NCI-H748 treated with DMSO at 0.1 percent for 48 hours (cell line): ENCODE measurements at places on chromosomes 4 and X.

DNA sequence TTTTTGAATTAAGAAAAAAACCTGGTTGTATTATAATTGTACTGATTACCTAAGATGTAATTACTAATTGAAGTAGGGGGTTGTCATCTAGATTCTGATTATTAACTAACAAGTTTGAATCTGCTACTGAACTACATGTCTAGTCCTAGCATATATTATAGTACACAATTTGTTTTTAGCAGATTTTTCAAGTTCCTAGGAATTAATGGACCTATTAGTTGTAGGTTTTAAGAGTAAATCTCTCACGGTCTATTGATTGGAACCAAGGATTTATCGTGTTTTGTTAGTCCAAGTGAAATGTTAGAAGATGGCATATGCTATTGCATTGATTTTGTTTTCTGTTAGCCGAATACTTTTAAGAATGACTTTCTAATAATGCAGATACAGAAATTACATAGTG, 20.8 kb downstream of the PTPN13 start:
- DNase-seq, result no peak

GRCh38 chr4:67616478-67616877, 58.0 kb downstream of the STAP1 start:
- DNase-seq, result no peak

DNA sequence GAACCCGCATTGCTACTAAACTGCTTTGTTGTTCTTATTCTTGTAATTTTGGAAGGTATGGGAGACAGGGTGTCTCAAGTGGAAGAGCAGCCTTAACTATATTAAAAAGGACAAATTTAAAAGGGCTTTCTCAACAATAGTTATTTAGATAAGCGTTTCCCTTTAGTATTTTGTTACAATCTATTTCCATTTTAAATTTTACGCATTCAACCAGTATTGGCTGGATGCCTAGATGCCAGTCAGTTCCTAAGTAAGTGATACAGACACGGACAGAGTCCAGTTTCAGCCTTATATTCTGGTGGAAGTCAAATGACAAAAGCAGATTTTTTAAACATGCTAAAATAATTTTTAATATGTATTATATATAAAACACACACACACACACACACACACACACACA, 28.3 kb downstream of the FAT1 start:
- no peak for DNase-seq

DNA sequence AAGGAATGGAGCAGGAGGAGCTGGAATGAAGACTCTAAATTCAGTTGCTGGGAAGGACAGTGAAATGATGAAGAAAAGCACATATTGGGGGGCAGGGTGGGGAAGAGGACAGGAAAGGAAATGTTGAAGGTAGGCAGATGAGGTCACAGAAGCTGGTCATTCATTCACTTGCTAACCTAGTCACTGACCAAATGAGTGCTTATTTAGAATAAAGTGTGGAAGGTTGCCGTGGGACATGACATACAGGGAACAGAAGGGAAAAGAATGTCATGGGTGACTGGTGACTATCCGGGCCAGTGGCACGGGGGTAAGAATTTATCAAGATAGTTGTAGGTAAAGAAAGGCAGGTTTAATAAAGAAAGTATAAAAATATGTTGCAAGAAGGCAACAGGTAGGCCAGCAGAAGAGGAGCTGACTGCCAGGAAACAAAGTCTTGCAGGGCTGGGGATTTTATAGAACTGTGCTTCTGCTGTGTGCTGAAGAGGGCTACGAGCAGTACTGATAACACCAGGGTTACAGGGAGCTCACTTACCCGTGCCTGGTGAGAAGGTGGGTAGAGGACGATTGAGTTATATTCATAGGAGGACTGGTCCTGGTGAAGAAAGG, 31.9 kb upstream of the TLR3 start:
- DNase-seq, result no peak

- DNase-seq, result no peak
Measured at GRCh38 chr4:128299848-128300247, 12.2 kb upstream of the PGRMC2 start.

- DNase-seq, result no peak
Measured at GRCh38 chr4:115292320-115293092, 179.1 kb upstream of the NDST4 start.

GRCh38 chr4:99817309-99817890, 773 bp downstream of the DAPP1 start:
- no peak for DNase-seq

DNA sequence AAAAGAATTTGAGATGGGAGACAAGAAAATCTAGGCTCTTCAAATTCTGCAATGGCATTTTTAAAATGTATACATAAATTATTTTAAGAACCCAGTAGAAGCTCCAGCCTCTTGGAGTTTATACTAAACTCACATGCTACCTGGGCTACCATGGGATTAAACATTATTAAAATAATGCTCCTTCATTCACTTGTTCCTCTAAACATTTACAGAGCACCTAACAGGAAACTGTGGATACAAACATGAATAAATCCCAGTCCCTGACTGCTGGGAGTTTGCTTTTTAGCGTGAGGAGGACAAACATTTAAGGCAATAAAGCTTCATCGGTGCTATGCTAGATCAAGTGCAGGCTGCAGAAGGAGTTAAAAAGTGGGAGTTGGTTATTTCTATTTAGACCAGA, 5.4 kb upstream of the SPP1 start:
- DNase-seq, result no peak

DNA sequence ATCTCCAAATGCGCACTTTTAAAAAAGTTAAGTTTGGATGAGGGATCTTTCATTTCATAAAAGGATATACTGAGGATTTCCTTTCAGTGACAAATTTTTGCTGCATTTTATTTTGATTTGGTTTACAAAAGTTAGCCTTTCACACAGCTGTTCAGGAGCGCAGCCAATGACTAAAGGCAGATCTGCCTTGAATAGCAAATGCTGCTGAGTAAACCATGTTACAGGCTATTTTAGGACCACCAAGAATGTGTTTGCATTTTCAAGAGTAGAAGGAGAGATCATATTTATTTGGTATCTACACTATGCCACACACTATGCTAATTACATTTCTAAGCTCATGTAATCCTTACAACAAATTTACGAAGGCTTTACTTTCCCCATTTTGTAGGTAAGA, 92.1 kb downstream of the MAMLD1 start:
- no peak for DNase-seq

- DNase-seq, result no peak
Measured at GRCh38 chrX:6225288-6225910, 3.3 kb downstream of the NLGN4X start.

GRCh38 chrX:13778916-13779315, 38.0 kb downstream of the GPM6B start:
- DNase-seq, result no peak

DNA sequence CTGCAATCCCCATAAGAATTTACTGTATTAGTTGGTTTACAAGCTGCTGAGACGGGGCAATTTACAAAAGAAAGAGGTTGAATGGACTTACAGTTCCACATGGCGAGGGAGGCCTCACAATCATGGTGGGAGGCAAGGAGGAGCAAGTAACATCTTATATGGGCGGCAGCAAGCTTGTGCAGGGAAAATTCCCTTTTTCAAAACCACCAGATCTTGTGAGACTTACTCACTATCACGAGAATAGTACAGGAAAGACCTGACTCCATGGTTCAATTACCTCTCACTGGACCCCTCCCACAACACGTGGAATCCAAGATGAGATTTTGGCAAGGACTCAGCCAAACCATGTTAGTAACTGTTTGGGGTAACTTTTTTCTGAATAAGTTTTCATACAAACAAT, 1.8 kb upstream of the SPATA18 start:
- no peak for DNase-seq

DNA sequence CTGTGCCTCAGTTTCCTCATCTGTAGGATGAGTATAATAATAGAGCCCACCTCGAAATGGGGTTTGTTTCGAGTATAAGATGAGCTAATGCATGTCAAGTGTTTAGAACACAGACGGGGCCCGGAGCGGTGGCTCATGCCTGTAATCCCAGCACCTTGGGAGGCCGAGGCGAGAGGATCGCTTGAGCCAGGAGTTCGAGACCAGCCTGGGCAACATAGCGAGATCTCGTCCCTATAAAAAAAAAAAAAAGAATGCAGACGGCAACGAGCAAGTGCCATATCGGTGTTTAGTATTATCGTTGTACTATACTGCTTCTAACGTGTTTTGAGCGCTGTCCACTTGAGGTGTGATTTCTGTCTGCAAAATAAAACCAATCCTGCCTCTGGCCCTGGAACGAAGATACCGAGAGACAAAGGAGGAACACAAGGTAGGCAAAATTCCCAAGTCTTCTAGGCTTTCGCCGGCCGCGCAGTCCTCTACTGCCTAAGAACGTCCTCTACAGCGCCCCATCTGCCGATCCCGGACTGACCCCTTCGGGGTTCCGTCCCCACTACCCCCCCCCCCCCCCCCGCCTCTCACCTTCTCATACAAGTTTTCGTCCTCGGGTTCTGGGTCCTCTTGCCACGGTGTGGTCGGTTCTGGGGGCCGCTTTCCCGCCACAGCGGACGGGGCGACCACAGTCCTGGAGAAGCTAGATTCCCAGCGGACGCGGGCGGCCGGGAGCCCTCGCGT, 442 bp downstream of the NDUFB11 start:
- no peak for DNase-seq

- no peak for DNase-seq
Measured at GRCh38 chrX:9482408-9482807, 17.6 kb downstream of the TBL1X start.

DNA sequence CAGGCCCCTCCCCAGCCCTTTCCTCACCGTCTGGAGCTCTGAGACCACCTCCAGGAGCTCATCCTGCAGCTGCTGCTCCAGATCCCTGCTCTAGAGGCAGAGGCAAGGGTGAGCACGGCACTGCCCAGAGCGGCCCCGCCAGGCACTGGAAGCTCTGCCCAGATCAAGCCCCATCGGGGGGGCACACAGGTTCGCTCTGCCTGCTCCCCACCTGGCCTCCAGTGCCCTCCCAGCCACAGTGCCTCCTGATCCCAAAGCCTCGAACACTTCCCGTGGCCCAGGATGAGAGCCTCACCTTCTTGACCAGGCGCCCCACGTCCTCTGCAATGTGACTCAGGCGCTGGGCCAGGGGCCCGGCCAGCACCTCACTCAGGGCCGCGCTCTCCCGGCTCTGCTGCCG, 5.0 kb downstream of the ARHGAP4 start:
- no peak for DNase-seq

DNA sequence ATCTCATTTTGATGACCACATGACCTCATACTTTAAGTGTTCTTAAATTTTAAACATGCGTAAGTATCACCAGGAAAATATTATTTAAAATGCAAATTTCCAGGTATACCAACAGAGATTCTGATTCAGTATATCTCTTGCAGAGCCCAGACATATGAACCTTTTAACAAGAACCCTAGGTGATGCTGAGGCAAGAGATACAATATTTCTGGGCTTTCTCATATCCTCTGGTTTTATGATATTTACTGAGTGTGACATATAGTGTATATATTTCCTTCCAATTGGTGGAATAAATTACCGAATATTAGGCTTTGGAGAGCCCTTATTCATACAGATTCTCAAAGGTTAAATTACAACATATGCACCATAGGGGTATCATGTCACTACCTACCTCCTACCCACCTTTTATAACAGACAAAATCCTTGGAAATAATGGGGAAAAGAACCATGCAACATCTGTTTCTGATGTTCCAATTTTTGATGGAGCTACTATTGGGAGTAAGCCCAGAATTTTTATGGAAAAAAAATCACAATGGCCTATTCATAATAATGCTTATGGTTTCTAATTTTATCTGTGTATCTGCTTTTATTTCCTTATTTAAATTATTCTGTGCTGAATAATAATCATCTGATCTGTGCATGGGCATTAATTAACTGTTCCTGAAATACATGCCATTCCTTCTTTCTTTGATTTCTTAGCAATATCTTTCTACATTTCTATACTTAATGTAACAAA, 27.1 kb downstream of the KCTD8 start:
- DNase-seq, result no peak

DNA sequence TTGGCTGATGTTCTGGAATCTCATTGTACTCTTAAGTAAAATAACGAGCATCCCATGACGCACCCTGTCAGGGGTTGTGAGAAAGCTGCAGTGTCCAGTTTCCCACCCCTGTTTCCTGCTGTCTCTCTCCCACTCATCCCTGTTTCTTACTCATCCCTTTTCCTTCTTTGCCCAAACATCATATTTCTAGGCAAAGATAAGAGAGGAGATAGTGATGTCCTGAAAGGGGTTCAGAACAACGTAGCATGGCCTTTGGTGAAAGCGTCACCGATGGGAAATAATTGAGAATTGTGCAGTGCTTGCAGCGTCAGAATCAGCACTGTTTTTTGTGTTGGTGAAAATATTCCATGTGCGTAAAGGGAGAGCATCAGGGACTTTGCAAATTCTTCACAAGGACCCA, 23.5 kb upstream of the TMEM165 start:
- DNase-seq, result no peak

DNA sequence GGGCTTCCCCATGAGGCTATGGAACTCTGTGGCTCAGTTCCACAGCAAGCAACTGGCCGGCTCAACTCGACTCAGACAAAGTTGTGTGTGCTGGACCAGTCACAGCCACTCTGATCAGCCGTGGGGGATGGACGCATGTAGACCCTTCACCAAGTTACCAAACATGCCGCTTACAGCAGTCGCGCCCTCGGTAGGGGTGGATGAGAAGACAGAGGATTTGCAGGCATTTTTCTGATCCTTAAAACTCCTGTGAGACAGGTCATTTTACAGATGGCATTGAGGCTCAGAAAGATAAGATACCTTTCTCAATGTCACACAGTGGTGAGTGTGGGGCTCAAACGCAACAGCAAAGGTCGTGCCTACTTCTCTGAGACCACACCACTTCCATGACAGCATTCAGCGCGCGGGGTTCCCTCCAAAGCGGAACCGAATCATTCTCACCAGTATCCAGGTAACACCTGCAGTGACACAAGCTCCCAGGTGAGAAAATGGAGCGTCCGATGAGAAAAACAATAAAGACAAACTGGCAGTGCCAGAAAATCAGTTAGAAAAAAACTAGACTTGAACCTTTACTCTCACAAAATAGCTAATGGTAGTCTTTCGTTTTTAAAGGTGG, 83.6 kb downstream of the RELL1 start:
- no peak for DNase-seq

- no peak for DNase-seq
Measured at GRCh38 chr4:9924750-9925149, 96.5 kb downstream of the SLC2A9 start.

DNA sequence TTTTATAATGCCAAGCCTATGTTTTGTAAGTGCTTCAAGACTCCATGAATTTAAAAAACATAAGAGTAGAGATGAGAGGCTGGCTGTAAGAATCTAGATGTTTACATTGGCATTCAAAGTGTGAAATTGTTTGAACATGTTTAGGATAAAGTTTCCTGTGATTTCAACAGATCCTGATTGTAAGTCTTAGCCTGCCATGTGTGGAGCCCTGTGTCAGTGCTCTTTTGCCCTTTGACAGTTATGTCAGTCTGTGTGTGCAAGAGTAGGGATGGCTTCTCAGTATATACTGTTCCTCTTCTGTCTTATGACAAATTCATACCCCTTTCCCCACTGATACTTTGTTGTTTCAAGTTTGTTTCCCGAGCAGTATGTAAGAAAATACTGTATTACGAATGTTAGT, 68.2 kb downstream of the USP9X start:
- DNase-seq, result no peak

GRCh38 chr4:113955948-113956347, 23.5 kb downstream of the ARSJ start:
- DNase-seq, result no peak
